NCI-H774 (cell line): ENCODE measurements at places on chromosomes 7 and 10.
A peak's percentile ranks its signal among the peaks of the same experiment; 100 is the strongest.

GRCh38 chr10:100997360-100998182, 2.0 kb upstream of the LZTS2 start:
- DNase-seq: peak; percentile 23

DNA sequence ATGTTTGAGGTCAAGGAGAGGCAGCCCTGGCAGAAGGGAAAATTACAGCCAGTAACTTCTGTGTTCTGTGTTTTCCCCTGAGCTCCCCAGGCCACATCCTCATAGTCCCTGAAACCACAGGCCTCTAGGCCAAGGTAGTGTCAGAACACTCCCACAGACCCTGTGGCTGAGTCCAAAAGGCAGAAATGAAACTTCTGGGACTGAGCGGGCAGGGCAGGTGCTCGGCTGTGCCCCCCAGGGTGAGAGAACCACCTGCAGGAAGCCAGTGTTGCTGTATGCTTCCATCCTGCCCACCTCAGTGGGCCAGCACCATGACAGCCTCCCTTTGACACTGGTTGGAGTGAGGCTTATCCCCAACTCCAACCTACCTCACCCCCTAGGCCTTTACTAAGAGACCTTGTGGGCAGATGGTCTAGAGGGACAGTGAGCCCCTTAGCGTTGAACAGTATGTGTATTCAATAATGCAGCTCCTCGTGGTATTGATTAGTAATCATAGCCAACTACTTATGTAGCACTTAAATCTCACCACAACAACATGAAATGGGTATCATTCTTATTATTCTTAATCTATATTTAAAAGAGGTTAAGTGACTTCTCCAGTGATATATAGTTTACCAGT, 30.3 kb downstream of the PIK3CG start:
- no peak for DNase-seq

DNA sequence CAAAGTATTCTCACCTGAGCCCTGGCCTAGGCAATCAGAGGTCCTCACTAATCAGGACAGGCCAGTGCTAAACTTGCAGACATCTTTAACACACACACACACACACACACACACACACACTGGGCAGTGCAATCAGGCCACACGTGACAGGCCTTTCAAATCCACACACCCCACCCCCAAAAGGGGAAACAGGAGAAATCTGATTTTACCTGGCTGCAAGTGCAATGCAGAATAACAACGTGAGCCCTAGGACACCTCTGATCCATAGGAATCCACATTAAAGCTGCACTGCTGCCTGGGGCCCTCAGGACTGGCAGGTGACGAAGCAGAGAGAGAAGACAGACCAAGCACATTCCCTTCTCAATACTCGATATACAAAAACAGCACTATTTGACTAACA, 218.9 kb downstream of the FAM107B start:
- DNase-seq: no peak

DNA sequence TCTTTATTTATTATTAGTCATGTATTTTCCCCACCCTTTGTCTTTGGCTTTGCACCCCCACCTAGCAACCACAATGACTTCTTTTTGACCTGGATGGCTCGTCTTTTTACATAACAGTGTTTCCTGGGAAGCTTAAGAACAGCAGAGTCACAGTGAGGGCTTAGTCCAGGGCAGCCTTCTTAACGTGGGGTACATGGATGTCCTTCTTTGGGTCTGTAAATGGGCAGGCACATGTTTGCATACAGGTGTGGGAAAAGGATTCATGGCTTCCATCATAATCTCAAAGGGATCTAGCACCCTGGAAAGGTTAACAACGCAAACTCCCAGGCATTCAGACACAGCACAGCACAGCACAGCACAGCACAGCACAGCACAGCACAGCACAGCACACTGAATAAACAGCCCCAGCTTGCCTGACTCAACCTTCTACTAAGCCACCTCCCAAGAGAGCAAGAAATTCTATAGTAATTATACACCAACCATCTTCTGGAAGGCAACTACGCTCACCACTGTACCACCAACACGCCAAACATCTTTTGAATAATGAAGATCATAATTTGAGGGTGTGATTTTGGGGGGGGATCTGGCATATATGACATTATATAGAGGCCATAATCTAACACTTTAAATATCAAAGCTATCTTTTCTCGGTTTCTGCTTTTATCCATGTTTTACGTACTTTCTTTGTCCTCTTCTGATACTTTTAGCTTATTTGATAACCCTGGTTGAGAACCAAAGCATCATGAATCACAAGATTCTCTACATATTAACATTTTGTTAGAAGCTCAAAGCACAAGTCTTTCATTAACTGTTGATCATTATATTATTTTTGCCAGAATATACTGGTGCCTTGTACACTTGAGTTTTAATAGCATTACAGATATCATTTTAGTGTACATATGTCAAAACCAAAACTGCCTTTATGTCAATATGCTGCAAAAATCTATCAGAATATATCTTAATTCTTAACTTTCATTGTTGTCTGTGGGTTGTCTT, 177.2 kb upstream of the KLF14 start:
- no peak for DNase-seq

DNA sequence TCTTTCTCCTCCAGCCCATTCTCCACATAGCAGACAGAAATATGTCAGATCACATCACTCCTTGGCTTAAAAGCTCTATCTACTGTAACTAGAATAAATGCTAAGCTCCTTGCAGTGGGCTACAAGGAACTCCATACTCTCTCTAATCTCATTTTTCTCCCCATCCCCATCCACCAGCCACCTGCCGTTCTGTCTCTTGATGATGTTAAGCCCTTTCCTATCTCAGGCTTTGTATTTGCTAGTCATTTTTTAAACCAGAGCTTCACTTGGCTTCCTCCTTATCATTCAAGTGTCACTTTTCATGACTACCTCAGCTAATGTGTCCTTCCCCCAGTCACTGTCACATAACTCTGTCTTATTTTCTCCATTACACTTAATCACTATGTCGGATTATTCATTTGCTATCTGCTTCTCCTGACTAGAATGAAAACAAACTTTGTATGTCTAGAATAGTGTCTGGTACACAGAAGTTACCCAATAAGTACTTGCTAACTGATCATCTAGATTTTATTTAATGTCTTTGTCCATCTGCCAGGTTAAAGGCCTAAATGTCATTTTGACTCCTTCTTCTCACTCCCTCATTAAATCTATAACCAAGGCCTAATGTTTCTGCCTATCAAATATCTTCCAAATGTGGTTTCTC, 87.2 kb upstream of the RPA3 start:
- DNase-seq: no peak
